Thyroid gland (tissue), 4 donors: ENCODE measurements at places on chromosomes 6 and 20.

DNA sequence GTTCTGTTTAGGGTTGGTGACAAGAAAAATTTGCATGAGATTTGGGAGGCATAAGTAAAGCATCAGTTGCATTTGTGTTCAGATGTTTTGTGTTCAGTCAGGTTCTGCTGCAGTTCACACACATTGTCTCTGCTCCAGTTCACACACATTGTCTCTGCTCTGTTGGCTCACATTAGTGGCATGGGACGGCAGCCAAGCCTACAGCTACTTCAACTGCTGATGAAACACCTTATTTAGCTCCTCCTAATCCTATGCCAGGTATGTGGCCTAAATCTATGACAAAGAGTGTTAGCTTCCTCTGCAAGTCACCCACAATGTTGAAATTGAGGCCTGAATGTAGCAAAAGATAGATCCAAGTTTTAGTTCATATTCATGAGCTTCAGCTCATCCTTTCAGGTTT is 278.1 kb upstream of the SYNCRIP start:
- peak; percentile 97 for DNase-seq

DNA sequence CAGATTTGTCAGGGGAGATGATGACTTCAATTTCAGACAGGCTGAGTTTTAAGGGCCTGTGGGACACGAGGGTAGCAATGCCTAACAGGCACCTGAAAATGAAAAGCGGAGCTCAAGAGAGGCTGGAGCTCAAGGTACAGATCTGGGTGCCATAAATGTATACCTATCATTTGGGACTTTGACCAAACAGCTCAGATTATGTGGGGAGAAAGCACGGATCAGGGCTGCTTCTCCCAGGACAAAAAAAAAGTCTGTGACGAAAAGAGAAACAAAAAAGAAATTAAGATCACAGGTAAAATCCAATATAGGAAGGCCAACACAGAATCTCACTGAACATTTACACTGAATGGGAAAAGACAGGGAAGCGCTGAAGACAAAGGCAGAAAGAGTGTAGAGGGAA is 1.9 kb downstream of the PRELID3B start:
- no peak for DNase-seq

- DNase-seq, result no peak
These were observed 42.4 kb downstream of the HFE start for GRCh38 chr6:26129656-26130055.

GRCh38 chr6:39908838-39909583 is 25.3 kb downstream of the MOCS1 start:
- DNase-seq, result no peak

- peak; percentile 80 for DNase-seq
These were observed 104.9 kb downstream of the SNX5 start for GRCh38 chr20:17863577-17864292.

DNA sequence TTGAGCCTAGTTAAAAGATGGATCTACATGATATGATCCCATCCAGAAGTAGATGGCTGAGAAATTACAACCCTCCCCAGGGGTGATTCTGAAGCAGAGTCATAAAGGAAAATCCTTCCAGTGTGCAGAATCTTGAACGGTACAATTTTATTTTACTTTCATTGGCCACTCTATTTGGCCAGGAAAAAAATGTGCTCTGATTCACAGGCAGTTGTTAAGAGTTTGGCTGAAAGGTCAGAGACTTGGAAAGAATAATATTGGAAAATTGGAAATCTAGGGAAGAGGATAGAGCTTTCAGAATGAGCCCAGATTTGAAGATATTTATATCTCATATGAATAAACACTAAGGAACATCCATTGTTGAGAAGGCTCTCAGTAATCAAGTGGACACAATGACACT is 1299.3 kb upstream of the GJE1 start:
- DNase-seq, result no peak

DNA sequence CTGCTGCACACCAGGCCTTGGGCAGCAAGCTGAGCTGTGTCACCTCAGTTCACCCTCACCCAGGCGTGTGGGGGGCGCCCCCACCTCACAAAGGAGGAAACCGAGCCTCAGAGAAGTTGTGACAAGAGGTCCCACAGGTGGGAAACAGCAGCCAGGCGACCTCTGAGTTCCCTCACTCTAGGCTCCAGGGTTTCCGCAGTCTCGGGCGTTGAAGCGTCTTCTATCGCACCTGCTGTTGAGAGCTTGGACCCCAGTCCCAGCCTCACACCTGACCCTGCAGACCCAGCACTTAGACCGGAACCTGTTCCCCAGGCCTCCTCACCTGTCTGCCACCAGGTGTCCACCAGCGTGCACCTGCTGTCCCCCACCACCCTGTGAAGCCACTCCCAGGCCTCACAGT is 22.3 kb upstream of the APMAP start:
- no peak for DNase-seq

- DNase-seq, result no peak
These were observed 15.7 kb upstream of the MYT1 start for GRCh38 chr20:64148581-64148980.

DNA sequence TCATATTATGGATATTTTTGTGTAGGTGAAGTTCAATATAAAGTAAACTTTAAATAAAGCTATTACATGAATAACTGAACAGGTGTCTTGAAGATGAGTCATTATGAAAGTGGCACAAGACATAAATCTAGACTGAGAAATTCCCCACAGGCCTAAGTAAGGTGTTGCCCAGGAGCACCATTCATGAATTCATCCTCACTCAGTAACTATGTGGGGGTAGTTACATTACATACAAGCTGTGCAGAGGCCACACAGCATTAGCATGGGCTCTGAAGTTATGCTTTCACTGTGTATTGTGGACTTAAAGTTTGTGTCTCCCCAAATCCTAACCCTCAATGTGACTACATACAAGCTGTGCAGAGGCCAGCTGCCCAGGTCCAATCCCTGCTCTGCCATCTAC is 65.9 kb downstream of the BCAS1 start:
- no peak for DNase-seq

DNA sequence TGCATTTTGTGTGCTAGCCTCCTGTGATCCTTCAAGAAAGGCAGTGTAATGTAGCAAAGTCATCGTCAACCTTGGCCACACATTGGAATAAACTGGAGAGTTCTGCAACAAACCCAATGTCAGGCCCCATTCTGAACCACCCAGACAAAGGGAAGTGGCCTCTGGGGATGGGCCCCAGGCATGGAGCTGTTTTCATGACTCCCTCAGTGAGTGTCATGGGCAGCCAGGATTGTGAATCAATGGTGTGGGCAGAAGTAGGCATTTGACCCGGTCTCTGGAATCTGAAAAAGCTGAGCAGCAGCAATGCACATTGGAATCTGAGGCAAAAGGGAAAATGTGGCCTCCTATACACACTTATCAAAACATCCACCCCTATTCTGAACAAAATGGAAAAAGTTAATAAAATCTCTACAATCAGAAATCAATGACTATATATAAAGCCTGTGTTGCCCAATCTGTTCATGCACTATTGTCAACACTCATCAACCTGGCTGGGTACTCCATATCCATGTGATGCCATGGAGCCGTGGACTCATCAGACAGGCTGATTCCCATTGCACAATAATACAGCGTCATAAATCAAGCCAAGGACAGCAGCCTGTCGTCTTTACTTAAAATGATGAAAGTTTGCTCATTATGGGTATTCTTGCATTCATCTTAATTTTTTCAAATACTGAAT is 134.9 kb upstream of the STMND1 start:
- DNase-seq, result no peak

DNA sequence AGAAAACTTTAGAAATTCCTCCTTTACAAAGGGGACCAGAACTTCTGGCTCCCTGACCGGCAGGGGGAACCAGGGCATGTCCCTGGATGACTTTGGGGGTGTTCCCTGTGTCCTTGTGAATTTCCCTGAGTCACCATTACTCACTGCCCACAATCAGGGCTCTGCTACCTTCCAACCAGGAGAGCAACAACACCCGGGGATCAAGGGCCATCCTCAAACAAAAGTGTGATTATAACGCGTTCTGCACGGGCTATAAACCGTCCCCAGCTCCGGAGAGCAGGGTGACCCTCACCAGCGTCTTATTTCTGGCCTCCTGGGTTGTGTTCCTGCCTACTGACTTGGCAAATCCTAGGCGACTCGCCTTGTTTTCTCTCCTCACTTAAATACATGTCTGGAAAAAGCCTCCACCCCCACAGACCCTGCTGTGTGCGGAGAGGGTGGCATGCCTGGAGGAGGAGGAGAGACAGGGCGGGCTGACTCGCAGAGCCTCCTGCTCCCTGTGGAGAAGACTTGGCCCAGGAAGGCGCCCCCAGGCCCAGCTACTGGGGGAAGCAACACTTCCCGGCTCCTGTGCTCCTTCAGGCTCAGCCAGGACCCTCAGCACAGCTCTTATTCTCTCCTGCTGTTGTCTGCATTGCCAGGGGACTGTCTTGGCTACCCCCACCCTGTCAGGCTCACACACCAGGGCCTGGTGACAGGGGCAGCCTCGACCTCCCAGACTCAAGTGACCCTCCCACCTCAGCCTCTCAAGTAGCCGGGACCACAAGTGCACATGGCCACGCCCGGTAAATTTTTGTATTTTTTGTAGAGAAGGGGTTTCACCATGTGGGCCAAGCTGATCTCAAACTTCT is 54.1 kb downstream of the FGD2 start:
- DNase-seq, result peak; percentile 90

GRCh38 chr20:62025832-62026563 is 39.7 kb downstream of the TAF4 start:
- peak; percentile 48 for DNase-seq

GRCh38 chr20:4844325-4844724 is 122.6 kb downstream of the PRND start:
- DNase-seq, result no peak

GRCh38 chr20:10951216-10951615 is 277.4 kb upstream of the JAG1 start:
- no peak for DNase-seq

DNA sequence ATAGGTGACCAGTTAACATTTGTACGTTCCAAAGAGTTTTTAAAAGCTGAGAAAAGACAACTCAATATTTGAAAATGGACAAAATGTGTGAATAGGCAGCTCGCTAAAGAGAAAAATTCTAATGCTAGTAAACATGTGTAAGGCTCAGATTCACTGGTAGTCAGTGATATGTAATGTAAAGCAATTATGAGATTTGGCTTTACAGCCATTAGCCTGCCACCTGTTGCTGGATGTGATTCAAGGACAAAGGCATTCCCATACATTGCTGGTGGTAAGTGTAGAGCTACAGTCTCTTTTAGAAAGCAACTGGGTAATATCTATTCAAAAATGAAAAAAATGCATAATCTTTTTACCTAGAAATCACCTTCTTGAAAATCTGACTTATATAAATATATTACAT is 114.3 kb downstream of the COL19A1 start:
- DNase-seq, result no peak

DNA sequence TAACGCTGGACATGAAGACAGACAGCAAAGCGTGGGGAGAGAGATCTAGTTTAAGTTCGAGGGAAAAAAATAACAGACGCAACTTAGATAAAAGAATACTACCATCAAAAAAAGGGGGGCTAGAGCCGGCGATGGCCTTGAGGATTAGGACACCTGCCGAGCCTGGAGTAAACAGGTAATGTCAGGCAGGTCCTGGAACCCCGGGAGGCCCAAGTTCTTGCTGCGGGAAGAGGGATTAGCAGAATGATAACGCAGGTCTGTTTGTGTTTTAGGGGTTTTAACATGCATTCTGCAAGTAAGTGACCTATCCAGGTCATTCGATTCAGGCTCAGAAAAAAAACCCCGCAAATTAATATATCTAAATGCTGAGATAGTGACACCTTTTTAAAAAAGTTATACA is 754 bp upstream of the TMEM170B start:
- peak; percentile 25 for DNase-seq

GRCh38 chr6:135222623-135223022 is 41.5 kb downstream of the MYB start:
- no peak for DNase-seq

- no peak for DNase-seq
These were observed 194.2 kb downstream of the PRL start for GRCh38 chr6:22102671-22103070.

- peak; percentile 94 for DNase-seq
These were observed 57.2 kb upstream of the MYL9 start for GRCh38 chr20:36483919-36484808.

- DNase-seq, result no peak
These were observed 45.0 kb downstream of the TIAM2 start for GRCh38 chr6:155040154-155040553.

- no peak for DNase-seq
These were observed 39.0 kb upstream of the HBS1L start for GRCh38 chr6:135093578-135093977.

DNA sequence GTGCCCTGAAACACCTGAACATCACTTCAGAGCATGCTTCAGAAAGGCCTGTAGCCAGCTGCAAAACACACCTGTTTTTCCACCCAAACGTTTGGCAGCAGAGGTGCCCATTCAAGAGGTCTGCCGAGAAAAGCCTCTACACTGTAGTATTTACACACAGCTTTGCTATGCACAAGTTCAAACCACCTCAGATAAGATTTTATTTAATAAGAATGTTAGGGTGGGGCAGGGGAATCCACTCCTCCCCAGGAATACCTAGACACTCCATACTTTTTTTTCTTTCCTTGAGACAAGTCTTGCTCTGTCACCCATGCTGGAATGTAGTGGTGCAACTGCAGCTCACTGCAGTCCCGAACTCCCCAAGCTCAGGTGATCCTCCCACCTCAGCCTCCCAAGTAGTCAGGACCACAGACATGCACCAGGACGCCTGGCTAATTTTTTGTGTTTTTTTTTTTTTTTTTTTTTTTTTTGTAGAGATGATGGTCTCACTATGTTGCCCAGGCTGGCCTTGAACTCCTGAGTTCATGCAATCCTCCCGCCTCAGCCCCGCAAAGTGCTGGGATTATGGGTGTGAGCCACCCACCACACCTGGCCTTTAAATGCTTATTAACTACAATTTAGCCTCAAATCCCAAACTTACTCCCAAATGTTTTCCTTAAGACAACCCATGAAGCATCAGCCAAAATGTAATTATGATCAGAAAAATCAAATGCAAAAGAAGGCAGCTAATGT is 9.7 kb downstream of the MRPL14 start:
- no peak for DNase-seq

- DNase-seq, result no peak
These were observed 85.6 kb downstream of the QKI start for GRCh38 chr6:163500105-163500504.

DNA sequence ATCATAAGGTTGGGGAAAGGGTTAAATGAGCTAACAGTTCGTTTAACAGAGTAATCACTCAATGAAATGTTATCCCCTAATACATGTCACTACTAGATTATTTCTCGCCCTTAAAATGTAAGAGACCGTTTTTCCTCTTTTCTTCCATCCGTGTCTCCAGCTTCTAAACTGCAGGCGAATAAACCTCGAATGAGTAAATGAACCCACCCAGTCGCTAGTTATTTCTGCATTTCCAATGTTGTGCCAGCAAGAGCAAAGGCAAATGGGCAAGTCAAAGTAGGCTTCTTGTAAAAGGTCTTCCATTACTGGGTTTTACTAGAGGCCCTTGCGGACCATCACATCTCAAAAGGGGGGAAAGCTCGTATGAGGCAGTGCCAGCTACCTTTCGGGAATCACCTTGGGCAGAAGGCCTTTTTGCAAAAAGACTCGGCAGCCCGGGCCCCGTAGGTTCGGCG is 400 bp upstream of the SMAP1 start:
- no peak for DNase-seq

GRCh38 chr20:46507760-46508407 is 5.5 kb downstream of the ZNF334 start:
- DNase-seq, result no peak

GRCh38 chr6:139381216-139381865 is 6.9 kb upstream of the CITED2 start:
- no peak for DNase-seq
